Stimulated activated CD4-positive, alpha-beta T cell treated with anti-CD3 and anti-CD28 coated beads, Interleukin-1b, Interleukin-23, amount 100 ng/mL, for 1 hour (primary cell): ENCODE measurements at places on chromosomes 5 and 9.

DNA sequence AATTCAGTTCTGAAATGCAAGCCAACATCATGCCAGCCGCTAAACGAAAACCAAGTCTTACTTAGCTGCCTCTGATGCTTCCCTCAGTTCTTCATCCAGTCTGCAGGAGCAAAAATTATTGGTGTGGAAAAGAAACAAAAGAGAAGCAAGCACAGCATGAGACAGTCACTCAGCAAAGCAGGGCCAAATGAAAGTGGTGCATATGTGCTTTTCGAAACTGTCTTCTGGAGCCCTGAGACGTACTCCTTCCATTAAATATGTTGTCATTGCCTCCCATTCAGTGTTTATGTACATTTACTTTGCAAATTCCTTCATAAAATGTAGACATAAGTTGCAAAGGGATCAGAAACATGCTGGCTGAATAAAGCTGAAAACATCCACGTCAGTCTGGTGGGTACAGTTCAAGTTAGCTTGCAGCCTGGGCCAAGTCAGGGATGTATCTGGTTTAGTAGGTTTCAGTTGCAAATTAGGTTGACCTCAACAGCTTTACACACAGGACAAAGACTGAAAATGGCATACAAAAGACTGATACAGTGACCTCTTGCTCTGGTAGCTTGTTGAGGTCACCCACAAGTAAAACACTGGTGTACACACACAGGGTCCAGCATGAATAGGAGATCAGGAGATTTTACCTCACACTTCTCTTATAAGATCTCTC, 139.7 kb upstream of the PCA3 start:
- DNase-seq: no peak

GRCh38 chr9:135157856-135158563, 70.5 kb downstream of the OLFM1 start:
- no peak for DNase-seq

DNA sequence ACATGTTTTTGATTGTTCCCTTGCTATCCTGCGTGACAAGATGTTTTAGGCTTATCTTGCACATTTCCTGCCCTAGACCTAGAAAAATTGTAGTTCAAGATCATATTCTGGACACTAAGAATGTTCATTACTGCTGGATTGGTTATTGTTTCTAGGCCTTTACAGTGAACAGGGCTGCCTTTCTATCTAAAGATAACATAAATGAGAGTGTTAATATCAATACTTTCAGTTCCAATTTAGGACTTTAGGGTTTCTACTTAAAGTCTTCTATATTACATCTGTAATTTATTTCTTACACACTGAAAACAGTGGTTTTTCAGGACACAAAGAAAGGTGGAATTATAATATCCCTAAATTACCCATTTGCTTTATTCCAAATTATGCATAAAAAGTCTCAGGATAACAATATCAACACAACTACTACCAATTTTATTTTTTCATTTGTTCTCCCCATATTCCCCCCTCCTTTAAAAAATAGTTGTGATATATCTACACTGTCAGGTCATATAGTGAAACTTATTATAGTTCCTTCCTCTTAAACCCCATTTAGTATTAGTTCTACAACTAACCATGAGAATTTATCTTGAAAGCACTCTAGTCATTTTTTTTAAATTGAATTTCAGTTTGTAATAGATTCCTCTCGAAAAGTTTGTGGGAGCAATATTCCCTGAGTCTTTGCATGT, 293.9 kb upstream of the RIOK2 start:
- DNase-seq: no peak

GRCh38 chr9:5586391-5586802, 42.5 kb upstream of the RIC1 start:
- no peak for DNase-seq

GRCh38 chr5:73799401-73799972, 173.5 kb downstream of the ARHGEF28 start:
- DNase-seq: no peak

DNA sequence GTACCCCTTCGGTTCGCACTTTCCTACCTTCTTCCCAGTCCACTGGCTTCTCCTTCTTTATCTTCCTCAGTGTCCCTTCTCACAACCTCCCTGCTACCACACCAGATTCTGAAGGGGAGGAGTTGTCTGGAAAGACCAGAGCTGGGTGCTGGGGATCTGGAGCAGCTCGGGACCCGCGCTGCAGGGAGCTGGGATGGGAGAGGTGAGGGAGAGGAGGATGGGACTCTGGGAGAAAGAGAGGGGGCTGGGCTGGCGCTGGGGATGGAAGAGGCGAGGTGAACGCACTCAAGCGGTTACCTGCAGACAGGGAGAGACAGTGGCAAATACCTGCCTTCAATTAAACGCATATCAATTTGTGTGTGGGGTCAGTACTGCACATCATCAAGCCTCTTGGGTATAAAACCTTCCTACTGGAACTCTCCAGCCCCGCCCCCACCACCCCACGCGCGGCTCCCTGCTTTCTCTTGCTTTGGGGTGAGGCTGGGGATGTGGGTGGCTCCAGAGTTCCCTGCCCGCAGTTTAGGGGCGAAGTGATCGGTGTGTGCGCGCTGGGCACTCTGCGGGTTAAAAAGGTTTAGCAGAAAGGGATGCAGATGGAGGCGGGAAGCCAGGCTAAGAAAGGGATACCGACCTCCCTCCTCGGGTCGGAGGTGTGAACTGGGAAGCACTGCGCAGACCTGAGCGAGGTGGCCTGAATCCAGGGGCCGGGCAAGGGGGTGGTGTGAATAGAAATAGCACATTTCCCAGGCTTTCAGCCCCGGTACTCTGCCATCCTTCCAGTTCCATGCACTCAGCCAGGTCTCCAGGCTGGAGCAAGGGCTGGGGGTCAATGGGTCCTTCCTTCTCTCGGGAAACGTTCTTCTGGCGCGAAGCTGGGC, 977 bp upstream of the PAM start:
- no peak for DNase-seq

GRCh38 chr5:167207081-167207480, 1084.4 kb upstream of the WWC1 start:
- no peak for DNase-seq

DNA sequence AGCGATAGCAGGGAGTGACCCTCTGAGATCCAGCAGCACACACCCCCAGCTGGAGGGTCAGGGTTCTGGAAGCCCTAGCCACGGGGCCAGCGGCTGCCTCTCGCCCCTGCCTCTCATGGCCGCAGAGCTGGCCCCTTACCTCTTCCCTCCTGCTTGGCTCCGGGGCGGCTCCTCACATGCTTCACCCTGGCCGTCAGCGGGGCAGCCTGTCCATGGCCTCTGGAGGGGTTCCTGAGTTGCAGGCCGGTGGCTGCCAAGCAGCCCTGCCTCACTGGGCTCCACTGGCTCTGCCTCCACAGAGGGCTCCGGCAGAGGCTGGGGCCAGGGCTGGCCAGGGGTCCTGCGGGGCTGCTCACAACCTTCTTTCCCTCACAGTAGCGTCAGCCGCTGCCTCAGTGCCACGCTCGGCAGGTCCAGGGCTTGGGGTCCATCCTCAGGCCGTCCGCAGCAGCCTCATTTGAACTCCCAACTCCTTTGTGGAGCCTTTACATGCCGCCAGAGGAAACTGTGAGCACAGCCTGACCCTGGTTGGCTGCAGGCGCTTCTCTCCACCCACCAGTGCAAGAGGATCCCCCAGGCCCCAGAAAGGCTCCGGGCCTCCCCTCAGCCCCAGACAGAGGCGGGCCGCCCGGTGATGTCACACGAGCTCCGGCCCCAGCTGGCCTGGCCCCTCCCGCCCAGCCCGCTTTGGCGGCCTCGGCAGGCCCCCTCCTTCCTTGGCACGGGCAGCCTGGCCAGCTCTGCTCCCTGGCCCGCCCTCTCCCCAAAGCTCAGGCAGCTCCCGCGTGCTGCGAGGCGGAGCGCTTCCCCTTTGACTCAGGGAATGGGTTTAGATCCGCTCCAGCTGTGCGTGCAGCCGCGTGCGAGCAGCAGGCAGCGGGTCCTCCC, at the start of gene ANGPTL2:
Gene ANGPTL2 (minus strand): TSS at position 460 of the 888 bp plus-strand sequence. CDS start 13,904 bp downstream, outside the sequence.
- no peak for DNase-seq

- no peak for DNase-seq
Observed at GRCh38 chr5:126054577-126055347, 368.4 kb upstream of the GRAMD2B start.

DNA sequence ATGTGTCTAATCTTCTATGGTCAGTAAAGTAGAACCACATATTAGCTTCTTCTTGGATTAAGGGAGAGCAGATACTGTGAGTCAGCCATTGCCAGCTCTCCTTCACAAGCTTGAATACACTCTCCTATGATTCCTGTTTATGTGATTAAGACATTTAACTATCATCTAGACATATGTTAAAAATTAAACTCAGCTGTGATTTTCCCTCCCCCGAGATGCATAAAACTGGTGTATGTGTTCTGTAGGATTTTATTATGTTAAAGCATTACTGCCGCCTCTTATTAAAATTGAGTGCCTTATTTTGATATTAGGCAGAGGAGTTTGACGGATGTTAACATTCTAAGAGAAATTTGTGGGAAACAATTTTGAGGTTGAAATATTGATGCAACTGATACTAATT, 114.6 kb downstream of the ACTBL2 start:
- no peak for DNase-seq

DNA sequence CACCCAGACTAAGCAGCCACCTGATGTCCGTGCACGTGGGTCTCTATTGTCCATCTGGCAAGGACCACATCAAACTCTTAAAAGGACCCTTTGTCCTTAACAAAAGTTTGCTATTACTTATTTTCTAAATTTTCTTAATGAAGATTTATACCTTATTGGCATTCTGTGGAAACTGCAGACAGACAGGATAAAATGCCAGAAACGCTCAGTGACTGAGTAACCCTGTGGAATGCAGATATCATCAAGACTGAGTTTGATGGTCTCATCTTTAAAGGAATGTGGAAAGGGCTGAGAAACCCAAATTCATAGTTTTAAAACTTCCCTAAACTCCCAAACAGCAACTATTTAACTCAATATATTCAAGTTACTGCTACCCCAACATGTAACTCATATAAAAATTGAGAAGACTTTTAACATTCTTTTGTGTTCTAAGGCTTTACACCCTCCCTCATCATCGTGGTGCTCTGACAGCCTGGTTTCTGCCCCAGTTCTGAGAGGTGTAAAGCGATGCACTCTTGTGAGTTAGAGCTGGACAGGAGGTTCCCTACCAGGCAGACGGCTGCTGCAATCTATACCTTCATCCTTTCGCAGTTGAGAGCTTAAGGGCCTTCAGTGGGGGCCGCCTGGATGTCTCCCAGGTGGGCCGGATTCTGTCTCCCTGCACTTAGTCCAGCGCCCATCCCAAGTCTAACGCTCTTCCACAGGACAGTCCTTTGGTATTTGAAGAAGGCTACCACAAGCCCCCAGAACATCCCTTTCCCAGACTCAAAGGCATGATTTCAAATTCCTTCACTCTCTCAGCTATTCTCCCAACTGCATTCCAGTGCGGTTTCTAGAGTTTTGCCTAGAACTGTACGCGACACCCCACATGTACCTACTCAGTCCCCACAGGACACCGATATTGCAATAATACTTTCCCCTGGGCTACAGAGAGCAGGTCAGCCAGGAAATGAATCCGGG, 68.9 kb downstream of the DAP start:
- no peak for DNase-seq

DNA sequence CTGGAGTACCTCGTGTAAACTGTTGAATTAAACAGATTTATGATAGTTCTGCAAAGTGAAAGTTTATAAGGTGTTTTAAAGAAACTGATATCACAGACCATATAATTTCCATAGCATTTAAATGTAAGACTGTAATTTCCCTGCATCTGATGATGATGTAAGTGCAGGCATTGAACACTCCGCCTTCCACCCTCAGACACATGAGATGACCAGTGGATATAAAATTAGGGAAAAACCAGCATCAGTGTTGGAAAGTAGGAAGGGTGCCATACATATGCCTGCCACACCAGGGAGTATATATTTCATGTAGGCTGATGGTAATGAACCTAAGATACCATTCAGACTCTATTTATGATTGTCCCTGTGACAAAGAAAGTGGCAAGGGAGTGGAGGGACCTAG, 519.2 kb downstream of the ACTL7B start:
- no peak for DNase-seq

DNA sequence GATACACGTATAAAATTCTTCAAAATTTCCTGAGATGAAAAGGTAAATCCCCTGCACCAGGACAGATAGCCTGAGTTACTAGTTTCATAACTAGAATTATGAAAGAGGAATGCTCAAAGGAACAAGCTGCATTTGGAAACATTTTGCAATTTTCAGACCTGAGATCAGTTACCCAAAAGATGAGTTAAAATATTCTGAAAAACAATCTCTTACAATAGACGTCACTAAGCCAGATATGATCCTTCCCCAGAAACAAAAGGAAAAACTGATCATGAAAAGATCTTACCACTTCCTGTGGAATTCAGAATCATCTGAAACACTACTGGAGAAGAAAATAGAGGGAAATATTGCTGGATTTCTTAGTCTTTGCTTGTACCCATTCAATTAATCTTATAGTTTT, 204.7 kb downstream of the ARRDC3 start:
- DNase-seq: no peak

GRCh38 chr9:19140259-19140658, 13.0 kb upstream of the PLIN2 start:
- DNase-seq: no peak

- DNase-seq: no peak
Observed at GRCh38 chr5:129049126-129049799, 45.3 kb upstream of the ISOC1 start.

GRCh38 chr5:2997179-2997578, 245.7 kb upstream of the IRX2 start:
- no peak for DNase-seq

DNA sequence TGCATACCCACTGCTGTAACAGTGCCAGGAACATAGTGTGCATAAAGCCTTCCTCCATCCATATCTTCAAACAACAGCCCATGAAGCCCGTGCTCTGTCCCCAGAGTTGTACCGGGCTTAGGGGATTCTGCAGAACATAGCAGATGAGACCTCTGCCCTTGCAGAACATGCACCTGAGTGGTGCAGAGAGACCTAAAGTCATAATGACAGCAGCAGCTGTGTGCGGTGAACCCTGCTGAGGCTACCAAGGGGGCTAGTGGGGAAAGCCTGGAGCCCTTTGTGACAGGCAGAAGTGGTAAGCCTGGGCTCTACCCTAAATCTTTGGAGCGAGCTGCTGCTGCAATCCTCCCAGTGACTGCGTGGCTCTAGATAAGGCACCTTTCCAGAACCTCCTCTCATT, 32.2 kb upstream of the BRD3 start:
- DNase-seq: no peak

GRCh38 chr9:132005899-132006298, 73.8 kb downstream of the MED27 start:
- DNase-seq: no peak

- DNase-seq: no peak
Observed at GRCh38 chr9:70921136-70921535, 200.3 kb downstream of the TRPM3 start.

DNA sequence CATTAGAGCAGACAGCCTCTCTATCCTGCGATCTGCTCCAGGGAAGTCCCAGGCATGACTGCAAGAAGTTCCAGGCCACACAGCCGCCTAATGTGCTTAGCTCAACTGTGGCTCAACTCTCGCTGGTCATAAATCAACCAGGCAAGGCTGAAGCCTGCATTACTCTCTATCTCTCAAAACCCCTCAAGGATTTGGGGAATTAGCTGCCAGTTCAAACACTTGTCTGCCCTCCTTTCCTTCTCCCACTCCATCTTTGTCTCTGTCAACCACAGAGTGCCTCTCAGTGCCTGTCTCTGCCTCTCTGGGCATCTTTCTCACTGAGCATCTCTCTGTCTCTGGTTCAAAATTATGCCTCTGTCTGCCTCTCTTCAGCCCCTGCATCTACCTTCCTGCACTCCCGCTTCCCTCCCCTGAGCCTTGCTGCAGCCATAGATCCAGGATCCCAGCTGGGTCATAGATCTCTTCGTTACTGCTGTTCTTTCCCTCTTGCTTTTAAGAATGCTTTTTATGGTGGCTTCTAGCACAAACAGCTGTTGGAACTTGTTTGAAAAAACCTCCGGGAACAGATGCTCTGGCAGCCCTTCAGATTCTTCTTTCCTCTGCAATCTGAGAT, 27.9 kb upstream of the GALNT10 start:
- no peak for DNase-seq
